ENCODE measurements at places on chromosomes 6 and 20.

DNA sequence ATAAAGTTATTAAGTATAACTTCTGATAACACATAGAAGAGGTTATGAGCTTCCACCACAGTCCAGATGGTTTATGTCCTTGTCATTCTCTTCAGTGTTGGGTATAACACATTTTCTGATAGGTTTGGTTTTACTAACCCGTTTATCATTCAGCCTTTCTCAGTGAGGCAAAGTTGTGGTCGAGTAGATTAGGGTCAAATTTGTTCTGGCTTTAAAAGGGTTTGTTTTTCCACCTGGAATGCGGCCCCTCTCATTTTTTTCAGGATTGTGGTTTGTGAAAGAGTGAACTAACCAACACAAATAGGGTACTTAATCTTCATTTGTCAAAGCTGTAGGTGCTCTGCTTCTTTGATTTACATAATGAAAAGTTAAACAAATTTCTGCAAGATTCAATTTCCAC, 204.2 kb upstream of the ASCC3 start:
- DNase-seq, result no peak

DNA sequence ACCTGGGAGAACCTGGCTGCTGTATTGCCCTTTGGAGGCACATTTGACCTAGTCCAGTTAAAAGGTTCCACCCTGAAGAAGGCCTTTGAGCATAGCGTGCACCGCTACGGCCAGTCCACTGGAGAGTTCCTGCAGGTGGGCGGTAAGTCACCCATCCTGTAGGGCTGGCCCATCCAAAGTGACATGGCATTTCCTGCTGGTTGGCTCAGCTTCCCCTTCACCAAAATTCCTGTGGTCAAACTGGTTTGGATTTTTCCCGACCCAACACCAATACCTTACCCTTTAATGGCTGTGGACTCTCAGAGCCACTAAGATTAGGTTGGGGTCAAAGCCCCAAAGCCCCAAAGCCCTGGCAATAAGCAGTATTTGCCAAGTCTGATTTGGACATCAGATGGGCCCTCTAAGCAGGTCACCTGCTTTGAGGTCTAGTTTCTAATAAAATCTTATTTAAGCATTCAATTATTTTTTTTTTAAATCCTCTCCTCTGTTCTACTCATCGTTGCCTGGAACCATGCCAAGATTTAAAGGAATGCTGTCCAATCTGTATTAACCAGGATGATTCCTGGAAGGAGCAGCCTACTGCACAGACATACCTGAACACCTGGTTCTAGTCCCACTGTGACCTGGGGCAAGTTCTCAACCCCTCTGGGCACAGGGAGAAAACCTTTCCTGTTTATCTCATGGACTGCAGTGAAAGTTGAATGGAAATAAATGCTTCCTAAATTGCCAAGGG, 40.8 kb downstream of the NT5E start:
- DNase-seq, result no peak

DNA sequence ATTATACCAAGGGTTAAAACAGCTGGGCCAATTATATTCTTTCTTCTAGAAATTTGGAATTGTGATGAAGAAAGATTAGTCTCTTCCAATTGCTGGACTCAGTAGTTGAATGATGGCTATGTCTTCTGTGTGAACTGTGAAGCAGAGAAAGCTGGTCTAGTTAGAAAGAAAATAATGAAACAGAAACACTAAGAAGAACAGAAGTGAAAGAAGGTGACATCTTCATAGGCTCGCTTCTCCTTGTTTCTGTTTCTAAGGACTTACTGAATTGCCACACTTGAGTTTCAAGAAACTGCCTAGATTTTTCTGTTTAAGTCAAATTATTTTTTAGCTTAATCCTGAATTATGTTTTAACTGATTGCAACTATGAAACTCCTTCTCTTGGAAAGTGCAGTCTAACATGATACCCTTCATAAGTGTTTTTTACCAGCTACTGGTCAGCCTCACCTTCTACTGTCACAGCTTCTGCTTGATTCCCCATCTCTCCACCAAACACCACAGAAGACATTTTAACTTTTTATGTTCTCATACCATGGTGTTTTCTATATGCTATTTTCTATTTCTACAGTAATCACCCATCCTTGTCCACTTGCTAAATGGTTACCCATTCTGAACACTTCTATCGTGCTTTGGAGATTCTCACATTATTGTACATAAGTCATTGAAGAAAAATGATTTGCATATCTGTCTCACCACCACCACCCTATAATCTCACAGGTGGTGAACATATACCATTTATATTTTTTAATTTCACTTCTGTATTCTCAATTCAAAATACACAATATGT, 268.8 kb downstream of the GRIK2 start:
- no peak for DNase-seq

DNA sequence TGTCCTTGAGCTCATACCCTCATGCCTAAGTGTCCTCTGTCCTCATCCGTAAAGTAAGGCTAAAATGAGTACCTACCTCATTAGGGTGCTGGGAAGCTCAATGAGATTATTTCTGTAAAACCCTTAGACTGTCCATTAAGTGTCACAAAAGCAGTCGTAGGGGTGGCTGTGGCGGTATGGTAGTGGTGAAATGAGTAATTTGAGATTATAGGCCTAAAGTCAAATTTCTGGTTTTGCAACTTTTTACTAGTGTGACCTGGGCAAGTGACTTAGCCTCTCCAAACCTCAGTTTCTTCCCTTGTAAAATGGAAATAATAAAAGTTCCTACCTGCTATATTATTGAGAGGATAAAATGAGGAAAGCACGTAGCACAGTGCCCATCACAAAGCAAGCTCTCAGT, 148.2 kb upstream of the AKAP12 start:
- no peak for DNase-seq

DNA sequence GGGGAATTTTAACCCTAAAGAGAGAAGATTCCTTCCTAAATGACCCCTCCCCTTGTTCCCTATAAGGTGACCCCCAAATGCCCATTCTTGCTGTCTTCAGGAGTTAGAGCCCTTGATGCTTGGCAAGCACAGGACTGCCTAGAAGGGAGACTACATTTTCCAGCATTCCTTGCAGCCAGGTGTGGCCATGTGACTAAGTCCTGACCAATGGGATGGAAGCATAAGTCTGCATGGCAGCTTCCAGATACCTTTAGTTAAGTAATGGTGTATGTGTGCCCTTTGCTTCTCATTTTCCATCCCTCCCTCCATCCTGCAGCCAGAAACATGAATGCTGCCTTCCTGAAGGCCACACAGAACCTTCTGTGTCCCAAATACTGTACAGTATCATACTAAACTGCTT, 5.5 kb downstream of the BFSP1 start:
- no peak for DNase-seq

- DNase-seq, result no peak
Observed at GRCh38 chr20:19260412-19261090, 48.1 kb downstream of the SLC24A3 start.

DNA sequence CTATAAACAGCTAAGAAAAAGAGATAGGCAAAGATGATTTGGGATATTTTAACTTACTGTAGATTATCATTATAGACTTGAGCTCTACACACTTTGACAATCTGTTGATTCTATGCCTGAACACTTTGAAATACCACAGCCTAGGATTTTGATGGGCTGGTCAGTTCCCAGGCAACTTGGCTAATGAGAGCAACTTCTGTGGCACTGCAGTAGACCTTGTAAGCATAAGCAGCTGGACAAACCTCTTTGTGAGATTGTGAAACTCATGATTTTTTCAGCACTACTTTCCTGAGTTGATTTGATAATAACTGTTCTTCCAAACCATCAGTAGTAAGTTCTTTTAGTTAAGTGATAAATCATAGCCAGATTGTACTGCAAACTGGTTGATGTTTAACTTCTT, 27.1 kb upstream of the ELOVL5 start:
- DNase-seq, result no peak

DNA sequence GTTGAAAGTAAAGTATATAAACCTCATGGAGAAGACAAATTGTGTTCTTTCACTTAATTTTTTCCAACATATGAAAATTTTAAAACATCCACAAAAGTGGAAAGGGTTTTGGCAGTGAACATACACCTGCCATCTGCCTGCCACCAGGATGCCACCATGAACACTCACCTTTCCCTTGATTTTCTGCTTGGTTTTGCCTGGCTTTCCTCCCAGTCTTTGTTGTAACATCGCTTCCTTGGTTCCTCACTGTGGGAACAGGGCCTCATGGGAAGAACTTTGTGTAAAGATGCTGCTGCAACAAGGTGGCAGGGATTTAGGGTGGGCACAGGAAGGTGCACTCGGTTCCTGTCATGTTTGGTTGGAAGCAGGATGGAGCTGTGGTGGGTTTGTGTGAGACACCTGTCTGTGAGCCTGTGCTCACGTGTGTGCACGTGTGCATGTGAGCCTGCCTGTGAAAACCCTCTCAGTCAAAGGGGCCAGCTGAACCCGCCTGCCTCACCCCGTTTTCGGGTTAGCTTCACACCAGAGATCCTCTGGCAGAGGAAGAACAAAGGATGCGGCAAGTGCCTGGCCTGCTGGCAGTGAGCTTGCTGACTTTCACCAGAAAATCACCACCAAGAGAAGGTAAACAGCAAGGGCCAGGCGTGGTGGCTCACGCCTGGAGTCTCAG, 11.0 kb upstream of the RBM38 start:
- no peak for DNase-seq

DNA sequence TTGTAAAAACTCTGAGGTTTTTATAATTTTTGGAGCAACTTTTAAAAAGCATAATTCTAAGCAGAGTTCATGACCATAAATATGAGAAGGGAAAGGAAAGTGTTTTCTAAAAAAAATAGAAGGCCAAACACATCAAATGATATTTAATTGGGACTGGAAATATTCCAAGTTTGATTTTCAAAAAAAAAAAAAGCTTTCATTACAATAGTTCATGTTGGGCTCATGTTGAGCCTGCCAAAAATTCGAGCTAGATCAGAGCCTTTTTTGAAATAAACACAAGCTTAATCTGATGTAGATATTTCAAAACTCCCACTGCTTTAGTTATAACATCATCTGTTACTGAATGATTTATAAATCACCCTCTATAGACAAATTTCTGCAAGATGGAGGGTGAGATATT, 163.4 kb upstream of the DEFB112 start:
- no peak for DNase-seq

DNA sequence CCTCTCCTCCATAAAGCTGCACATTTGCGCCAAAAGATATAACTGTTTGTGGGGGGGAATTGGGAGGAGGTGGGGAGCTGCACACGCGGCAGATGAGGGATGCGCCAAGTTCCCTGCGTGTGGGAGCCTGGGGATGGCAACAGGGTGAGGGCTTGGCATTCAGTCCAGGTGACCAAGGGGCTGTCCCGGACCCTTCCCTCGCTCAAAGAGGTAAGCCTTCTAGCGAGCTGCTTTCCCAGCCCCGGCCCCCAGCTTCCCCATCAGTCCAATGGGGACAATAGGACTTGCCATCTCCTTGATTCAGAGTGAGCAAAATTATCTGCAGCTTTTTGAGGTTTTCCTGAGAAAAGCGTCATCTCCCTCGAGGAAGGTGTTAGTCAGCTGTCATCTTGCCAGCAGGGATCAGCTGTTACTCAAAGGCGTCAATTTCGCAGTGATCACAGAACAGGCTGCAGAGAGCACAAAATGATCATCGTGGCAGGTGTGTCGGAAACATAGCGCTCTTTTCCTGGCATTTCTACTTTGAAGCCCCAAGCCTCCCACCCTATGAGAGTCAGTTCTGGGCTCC, 21.3 kb downstream of the ZNF831 start:
- no peak for DNase-seq

- no peak for DNase-seq
Observed at GRCh38 chr6:17381424-17382147, 11.8 kb upstream of the CAP2 start.
